Stimulated activated CD8-positive, alpha-beta memory T cell treated with anti-CD3 and anti-CD28 coated beads, Interleukin-7, amount 100 ng/mL, for 1 hour (primary cell): ENCODE measurements at places on chromosomes 5 and 9.

GRCh38 chr9:4508246-4508906, 18.1 kb downstream of the SLC1A1 start:
- no peak for DNase-seq

DNA sequence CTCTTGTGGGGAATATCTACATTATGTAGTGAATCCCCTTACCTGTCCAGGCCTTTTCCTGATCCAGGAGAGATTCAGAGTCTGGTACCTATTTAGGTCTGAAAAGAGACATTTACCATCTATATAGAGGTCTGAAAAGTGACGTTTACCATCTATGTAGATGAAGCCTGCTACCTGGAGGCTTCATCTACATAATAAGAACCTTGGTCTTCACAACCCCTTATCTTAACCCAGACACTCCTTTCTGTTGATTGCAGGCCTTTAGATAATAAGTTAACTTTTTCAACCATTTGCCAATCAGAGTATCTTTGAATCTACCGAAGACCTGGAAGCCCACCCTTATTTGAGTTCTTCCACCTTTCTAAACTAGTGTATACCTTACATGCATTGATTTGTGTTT, 113.0 kb upstream of the DMRT1 start:
- DNase-seq = no peak

- no peak for DNase-seq
Measured at GRCh38 chr5:86688406-86688805, 70.7 kb downstream of the COX7C start.

GRCh38 chr9:98890256-98890655, 53.5 kb upstream of the COL15A1 start:
- DNase-seq = no peak

DNA sequence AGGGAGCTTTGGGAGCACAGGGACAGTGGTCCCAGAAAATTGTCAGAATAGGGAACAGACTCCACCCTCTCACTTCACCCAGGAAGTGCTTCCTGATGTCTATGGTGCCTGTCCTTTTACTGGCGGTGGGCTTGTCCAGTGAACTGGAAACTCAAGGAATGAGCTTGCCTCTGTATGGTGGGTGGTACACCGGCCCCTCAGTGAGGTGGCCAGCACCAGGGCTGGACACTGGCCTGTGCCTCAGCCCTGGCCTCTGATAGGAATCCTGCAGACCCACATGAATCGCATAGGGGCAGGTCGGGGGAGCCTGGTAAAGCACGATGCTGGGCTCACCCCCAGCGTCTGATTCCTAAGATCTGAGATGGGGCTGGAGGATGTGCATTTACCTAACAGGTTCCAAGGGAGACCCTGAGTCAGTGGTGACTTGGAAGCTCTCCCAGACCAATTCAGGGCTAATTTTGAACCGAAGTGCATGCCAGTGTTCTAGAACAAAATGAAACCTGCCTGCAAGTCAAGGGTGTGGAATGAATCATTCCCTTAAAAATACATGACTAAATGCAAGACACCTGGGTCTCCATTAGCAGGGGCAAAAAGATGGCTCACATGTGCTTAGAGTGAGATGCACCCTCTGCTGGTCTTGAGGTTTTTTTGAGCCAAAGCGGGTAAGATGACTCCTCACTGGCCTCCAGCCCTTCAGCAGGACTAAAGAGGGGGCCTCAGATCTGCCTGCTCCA, 178.3 kb downstream of the HSPA4 start:
- no peak for DNase-seq
